Right cardiac atrium (tissue), 5 donors: ENCODE measurements at places on chromosomes 3 and 15. TPM values are rescaled to one million over a fixed set of nuclear protein-coding genes. Genes with fewer than 3 reads are reported as not detected.

AADAC gene
- 0.17 TPM for total RNA-seq

C2CD4A gene
- not detected for total RNA-seq

HTD2 gene
- 16.9 TPM for total RNA-seq

LSM3 gene
- 16.5 TPM for total RNA-seq

RASL12 gene
- total RNA-seq: 70.4 TPM

AMOTL2 gene
- total RNA-seq: 45.1 TPM

NANOGP8 gene
- total RNA-seq: not detected

SHF gene
- total RNA-seq: 8.1 TPM

THPO gene
- total RNA-seq: 0.31 TPM

RAD51 gene
- 0.42 TPM for total RNA-seq

FANCD2OS gene
- total RNA-seq: not detected

AHSG gene
- total RNA-seq: not detected

SEMA3B gene
- 19.2 TPM for total RNA-seq

MINDY2 gene
- total RNA-seq: 29.5 TPM

RTP2 gene
- not detected for total RNA-seq
